Mesothelial cell of epicardium (in vitro differentiated cells): ENCODE measurements at places on chromosomes 6 and 20. TPM values are rescaled to one million over a fixed set of nuclear protein-coding genes. Genes with fewer than 3 reads are reported as not detected.
A peak's percentile ranks its signal among the peaks of the same experiment; 100 is the strongest.

GRCh38 chr6:46284475-46284874, 113.7 kb upstream of the ENPP5 start:
- no peaks in the 10 kb centered on the region for H3K36me3 ChIP-seq
- no peak for DNase-seq
- no peaks in the 10 kb centered on the region for H3K27me3 ChIP-seq
- H3K4me3 ChIP-seq: no peak overlapping the region
- no peak overlapping the region for H3K27ac ChIP-seq
- H3K4me1 ChIP-seq: peaks cover 23% of the 10 kb centered on the region

MLN gene
- total RNA-seq: not detected in 3 replicates

GPLD1 gene
- total RNA-seq: 4.2 to 4.8 TPM (median 4.7 TPM) in 3 replicates

DNA sequence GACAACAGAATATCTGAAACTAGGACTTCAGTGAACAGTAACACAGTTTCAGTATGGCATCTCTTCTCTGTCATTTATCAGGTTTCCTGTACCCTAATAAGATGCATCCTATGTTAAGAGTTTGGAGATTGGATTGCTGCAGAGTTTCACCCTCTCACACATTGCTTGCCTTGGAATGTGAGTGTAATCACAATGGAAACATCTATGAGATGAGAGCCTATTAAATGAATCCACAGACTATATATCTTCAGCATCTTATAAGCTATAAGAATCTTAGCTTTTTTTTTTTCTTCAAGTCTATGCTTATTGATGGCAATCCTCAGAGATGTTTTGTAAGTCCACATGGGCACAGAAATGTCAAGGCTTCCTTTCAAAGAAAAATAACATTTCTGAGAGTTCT, 292.5 kb downstream of the PRKN start:
- H3K4me1 ChIP-seq: no peaks in the 10 kb centered on the region
- no peak overlapping the region for H3K4me3 ChIP-seq
- no peak overlapping the region for H3K27ac ChIP-seq

DNA sequence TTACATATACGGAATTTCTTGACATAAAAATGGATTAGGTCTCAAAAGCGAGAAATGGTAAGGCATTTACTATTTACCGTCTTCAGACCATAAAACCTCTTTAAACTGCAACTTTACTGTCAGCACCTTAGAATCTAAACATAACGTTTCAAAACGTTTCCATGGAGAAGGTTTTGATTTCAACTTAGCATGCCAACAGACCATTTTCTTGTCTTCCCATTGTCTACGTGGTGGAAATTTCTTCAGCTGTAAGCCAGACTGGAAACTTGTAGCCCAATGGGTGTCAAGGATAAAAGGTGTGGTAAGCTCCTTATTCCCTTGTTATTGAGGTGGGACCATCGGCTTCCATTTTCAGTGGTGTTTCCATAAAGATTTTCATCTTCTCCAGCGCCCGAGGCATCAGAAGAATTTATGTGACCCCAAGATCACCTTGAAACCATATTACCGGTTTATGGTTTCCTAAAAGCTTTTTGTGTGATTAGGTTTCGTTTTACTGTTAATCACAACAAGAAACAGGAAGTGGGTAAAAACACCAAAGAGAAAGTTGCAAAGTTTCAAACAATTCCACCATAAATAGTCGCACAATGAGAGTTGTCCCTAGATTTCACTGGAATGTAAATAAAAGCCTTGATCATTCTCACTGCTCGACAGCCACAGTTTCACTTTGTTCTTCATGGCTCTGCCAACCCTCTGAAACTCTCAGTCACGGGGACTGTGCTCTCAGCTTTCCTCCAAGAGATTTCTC, 63.0 kb upstream of the CD2AP start:
- no peak for DNase-seq
- peaks cover 21% of the 10 kb centered on the region for H3K4me1 ChIP-seq
- H3K27me3 ChIP-seq: no peaks in the 10 kb centered on the region
- no peaks in the 10 kb centered on the region for H3K36me3 ChIP-seq
- H3K27ac ChIP-seq: peak overlapping the region; percentile 78
